Ascending aorta (tissue), 2 donors: ENCODE measurements at places on chromosomes 4 and X. TPM values are rescaled to one million over a fixed set of nuclear protein-coding genes. Genes with fewer than 3 reads are reported as not detected.

DNA sequence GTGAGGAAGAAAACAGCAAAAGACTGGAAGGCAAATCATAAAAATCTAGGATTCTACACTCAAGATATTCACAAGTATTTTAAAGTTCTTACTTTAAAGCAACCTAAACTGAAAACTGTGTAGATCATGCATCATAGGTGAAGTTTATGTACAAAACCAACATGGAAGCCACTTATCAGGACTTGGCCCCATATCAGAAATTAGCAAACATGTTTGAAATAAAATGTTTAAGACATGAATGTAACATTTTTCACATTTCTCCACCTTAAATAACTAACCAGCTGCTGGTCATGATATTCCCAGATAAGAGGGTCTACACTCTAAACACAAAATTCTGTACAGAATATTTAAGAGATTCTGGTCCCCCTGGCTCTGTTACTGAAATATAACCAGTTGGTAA lies 38.5 kb downstream of the APBB2 start:
- DNase-seq, result no peak

GRCh38 chr4:75087865-75088264 lies 154.9 kb downstream of the PARM1 start:
- DNase-seq, result no peak

MRPS18C gene
- 13.0 TPM for total RNA-seq

DNA sequence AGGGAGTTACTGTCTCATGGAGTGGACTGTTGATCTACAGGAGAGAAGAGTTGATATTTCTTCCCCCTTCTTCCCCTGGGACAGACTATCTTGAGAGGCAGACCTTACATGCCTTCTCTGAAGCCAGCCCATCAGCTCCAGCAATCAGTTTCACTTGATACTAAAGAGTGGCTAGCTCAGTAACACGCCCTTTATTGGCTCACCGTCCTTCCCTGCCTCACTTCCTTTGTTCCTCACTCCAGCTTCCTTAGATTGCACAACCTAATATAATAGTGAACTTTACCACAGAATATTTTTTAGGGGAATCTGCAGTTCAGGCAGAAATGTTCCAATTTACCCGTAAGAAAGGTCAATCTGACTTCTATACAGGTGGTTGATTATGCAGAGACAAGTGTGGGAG lies 128.1 kb upstream of the NDP start:
- DNase-seq, result no peak

GRCh38 chr4:122709236-122709635 lies 23.3 kb upstream of the BBS12 start:
- DNase-seq, result no peak

GRCh38 chr4:15402146-15402545 lies 25.7 kb upstream of the C1QTNF7 start:
- DNase-seq, result no peak

DNA sequence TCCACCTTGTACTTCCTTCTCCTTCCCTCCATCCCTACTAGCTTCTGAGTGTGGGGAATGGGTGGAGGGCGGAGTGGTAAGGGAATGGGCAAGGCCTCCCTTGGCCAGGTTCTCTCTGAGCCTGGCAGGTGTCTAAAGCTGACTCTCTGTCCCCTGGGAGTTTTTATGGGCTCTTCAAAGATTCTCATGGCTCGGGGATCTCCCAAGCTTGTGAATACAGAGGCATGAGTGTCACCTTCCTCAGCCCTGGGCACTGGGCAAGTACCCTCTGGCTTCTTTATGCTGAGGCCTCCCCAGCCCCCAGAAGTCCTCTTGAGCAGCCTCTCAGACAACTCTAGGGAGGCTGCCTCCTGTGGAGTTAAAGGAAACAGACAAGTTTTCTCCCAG lies 32.5 kb upstream of the DDX3X start:
- no peak for DNase-seq

- no peak for DNase-seq
Measured at GRCh38 chr4:161767116-161767515, 396.7 kb downstream of the FSTL5 start.

DNA sequence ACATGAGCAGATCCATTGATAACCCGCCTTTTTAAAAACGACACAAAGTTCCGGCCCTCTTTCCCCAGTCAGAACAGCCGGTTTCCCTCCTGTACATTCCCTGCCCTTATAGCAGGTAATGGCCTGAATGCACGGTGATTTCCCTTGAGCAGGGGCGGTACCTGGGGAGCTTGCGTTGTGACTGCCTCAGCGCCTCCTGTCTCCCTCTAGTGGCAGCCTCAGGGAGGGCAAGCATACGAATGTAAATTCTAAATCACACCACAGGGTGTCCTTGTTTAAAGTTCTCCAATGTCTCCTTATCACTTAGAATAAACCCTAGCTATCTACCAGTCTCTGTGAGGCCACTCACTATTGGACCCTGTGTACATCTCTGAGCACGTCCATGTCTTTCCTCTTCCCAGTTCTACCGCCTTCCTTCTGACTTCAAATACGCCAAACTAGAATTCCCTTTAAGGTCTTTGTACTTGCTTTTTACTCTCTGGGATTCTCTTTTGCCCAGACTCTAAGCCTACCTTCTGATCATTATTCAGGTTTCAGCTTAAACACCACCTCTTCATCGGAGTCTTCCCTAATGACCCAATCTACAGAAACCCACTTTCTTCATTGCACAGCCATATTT lies 18.4 kb upstream of the LDB2 start:
- no peak for DNase-seq

DNA sequence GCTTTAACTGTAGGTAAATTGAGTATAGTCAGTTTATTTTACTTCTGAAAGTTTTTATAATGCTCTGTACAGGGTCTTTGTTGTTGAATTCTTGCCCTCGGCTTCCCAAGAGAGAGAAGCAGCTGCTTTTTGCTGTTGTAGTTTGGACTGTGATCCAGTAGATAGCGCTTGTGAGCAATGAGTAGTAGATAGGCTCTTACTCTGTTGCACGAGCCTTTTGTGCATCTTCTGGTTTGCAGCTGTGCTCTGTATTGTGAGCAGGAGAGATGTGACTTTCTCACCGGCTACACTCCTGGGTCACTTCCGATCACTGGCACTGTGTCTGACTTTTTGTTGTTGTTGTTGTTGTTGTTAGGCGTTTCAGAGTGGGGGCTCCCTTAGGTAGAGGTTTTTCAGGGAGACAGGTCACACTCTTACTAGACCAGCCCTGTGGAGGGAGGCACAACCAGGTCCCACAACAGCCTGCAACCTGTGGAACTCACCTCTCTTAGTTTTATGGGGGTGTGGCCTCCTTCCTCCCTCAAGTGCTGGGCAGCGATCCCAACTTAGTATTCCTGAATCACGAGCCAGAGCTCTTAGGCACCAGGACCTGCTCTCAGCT lies 822.1 kb upstream of the GALNTL6 start:
- DNase-seq, result no peak

DNA sequence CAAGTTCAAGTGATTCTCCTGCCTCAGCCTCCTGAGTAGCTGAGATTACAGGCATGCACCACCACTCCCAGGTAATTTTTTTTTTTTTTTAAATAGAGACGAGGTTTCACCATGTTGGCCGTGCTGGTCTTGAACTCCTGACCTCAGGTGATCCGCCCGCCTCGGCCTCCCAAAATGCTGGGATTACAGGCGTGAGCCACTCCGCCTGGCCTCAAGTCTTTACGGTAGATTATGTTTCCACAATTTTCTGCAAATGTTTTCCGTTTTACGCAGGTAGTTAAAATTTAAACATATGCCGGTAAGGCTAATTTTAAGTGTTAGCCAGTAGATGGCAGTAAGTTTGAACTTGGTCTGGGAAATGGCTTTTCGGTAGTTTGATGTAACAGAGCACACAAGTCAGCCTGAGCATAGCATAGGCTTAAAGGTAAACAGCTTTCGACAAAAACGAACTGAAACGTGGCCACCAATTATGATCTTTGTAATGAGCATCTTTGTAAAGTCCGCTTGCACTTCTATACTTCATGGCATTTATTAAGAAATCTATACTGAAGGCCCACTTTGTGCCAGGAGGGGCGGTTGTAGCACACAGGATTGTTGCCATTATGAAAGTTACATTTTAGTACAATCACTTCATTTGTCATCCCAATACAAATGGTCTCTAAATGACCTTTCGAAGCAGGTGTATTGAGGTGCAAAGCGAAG lies 31.1 kb downstream of the CCKAR start:
- no peak for DNase-seq
